Fibroblast of mammary gland (primary cell): ENCODE measurements at places on chromosomes 3 and 15.

DNA sequence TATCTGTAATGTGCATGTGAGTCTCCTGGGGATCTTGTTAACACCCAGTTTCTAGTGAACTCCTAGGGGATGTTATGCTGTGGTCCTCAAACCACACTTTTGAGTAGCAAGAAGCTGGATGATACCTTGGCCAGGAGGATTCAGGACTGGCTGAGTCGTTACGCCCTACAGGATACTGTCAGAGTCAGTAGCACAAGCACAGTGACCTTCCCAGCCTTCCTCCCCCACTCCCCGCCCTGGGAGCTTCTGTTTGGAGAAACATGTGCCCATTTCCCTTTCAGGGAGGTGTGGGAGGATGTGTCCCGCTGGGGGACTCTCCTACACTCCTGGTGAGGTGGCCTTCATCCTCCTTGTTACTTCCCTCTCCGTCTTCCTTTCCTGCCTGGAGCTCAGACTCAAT lies 76.4 kb upstream of the TRPM1 start:
- DNase-seq, result no peak

GRCh38 chr15:31440754-31441311 lies 114.2 kb downstream of the KLF13 start:
- DNase-seq, result peak; percentile 56

GRCh38 chr3:136840252-136840651 lies 21.3 kb downstream of the SLC35G2 start:
- DNase-seq, result peak; percentile 46

DNA sequence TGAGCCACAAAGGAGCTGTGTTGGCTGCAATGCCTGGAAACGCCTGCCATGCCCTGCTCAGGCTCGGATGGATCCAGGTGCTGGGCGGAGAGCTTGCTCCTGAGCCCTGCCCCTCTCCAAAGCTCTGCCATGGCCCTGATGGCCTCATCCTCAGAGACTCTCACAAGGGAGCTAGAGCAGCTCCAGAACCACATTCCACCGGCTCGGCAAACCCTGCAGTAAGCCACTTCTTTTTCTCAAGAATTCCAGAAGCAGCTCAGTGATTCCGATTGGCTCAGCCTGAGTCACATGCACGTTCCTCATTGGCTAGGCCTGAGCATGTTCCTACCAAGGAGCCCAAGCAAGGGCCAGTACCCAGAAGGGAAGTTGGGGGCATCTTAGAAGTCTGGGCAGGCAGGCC lies 24.8 kb downstream of the TPRA1 start:
- DNase-seq, result no peak

DNA sequence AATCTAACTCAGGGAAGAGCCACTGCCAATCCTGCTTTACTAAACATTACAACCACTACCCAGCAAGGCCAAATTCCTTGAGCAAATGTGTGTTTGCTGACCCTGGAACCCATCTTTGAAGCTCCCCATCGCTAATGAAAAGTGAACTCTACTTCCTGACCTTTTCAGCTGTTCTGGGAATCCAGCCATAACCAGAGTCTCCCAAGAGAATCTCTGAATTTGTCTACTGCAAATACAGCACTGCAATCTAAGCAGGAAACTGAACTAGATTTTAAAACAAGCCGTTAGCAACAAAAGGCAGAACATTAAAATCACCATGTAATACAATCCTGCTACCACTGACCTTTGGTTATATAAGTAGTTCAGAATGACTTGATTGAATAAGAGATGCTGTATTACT lies 309.2 kb downstream of the MAGI1 start:
- DNase-seq, result peak; percentile 81

DNA sequence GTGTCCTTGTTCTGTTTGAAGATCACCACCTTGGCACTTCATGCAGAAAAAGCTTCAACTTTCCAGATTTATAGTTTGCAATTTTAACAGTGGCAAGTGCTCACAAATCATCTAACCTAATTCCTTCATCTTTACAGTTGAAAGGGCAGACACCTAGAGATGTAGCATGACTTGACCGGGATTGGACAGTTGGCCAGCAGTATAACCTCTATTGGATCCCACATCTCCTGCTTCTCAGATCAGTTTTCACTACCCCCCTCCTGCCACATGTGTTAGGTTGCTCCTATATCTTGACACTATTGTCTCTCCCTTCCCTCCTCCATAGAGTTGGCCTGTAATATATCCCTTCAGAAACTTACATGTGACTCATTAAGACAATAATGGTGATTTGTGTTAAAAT lies 206.0 kb upstream of the SEMA6D start:
- DNase-seq, result no peak

- no peak for DNase-seq
These were observed 9.8 kb upstream of the LRRC34 start for GRCh38 chr3:169822540-169822939.

DNA sequence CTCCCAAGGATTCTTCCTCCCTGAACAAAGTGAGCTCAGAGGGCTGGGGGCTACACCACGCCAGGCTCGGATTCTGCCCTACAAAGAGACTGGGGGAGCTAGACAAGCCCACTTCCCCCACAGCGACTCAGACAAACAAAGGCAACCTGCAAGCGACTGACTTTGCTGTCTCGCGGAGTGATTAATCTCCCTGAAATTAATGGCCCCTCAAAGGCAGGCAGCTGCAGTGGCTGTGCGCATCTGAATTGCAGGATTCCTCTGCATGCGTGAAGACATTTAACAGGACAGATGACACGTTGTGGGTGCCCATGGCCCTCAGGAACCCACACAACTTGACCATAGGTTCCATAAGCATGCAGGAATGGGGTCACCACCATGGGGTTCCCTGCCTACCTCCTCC lies 18.4 kb downstream of the CTXND1 start:
- no peak for DNase-seq

GRCh38 chr15:80142646-80143045 lies 10.2 kb upstream of the FAH start:
- no peak for DNase-seq

DNA sequence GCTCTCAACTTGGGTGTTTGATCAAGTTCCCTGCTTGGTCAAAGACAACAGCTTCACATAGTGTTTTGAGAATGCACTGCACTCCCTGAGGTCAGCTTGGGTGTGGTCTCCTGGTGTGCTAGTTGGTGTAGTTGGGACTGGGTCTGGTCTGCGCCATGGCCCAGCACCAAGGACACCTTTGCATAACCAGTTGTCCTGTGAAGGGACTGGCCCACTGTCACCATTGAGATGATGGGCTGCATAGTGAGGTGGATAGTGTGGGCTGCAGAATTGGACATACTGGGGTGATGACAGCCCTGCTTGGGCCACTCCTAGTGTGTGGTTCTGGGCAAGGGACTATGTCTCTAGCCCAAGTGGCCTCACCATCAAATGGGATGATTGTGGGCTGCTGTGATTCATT lies 9.5 kb downstream of the RPSA start:
- DNase-seq, result no peak

GRCh38 chr15:71192816-71193215 lies 77.5 kb downstream of the THSD4 start:
- DNase-seq, result no peak

GRCh38 chr15:86756688-86757087 lies 677.0 kb downstream of the AGBL1 start:
- no peak for DNase-seq

DNA sequence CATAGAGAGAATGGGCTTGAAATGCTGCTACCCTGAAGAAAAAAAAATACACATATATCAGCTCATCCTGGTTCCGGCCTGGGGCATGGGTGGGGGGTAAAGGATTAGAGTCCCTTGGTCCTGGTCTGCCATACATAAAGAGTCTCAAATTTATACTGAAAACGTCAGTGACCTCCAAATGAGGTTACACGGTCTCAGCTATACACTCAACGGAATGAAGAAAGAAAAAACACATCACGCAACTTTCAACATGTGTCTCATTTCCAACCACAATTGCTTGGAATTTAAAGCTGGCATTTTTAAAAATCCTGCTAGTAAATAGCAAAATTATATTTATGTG lies 612.8 kb downstream of the MCTP2 start:
- no peak for DNase-seq

- DNase-seq, result no peak
These were observed 141.3 kb downstream of the P2RY1 start for GRCh38 chr3:152976239-152976638.

DNA sequence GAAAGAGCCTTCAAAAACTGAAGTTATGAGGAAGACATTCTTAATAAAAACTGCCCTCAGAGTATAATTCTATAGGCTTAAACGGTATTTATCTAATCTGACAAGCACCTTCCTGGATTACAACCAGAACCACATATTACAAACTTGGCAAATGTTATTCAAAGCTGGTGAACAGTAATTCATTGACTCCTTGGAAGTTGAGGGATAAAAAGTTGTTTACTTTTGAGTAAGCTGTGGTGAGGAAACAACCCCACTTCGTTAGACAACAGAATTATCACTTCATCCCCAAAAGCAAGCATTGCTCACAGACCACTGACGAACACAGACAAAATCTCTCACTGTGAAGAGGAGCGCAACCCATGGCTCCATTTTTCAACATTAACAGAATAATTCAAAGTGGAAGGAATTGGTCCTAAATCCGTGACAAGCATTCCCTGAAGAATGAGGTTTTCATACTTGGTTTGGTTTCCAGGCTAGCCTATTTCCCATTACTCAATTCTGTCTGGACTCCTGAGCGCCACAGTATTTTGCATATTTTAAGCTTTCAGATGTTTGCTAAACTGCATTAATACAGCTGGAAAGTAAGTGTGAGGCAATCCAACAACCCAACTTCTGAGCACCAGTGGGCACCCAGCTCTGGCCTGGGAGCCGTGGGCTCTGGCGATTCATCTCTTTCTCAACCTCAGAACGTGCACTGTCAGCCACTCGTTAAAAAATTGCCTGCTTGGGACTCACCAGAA lies 32.7 kb downstream of the LRIG1 start:
- DNase-seq, result peak; percentile 33

GRCh38 chr3:126948980-126949535 lies 33.9 kb upstream of the PLXNA1 start:
- DNase-seq, result no peak

DNA sequence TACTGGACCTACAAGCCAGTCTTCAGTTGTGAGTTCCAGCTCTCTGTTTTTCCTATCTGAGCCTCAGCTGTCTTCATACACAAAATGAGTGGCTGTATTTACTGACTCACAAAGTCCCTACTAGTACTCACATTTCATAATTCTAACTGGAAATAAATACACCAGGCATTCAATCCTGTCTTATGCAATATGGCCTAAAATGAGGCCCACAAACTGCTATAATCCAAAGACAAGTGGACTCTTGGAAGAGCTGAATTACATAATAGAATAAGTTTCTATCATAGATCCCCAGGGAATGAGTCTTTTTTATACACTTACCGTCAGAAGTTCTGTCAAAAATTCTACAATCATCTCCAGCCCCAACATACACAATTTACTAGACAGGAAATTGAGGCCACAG lies 211.9 kb downstream of the LRRN1 start:
- no peak for DNase-seq

GRCh38 chr3:149589332-149589731 lies 68.5 kb downstream of the WWTR1 start:
- DNase-seq, result peak; percentile 92

GRCh38 chr15:45185903-45186770 lies 1.6 kb downstream of the SHF start:
- DNase-seq, result no peak

DNA sequence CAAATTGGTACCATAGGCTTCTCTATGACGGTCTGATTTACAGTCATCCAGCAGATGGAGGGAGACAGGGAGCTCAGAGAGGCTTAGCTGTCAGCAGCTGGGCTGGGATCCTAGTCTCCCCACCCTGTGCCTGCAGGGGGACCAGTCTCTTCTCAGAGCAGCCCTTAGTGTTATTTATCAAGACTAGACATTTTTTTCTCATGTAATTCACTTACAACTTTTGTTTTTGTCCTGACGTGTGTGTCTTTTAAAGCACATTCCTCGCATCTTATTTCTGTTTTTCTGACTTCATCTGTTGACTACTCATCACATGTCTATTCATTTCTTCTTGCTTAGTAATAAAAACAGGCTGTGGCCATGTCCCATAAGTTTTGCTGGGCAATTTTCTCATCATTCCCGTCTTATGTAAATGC lies 116.1 kb downstream of the KLF13 start:
- peak; percentile 98 for DNase-seq

GRCh38 chr3:141830508-141830907 lies 45.9 kb upstream of the ATP1B3 start:
- DNase-seq, result no peak

DNA sequence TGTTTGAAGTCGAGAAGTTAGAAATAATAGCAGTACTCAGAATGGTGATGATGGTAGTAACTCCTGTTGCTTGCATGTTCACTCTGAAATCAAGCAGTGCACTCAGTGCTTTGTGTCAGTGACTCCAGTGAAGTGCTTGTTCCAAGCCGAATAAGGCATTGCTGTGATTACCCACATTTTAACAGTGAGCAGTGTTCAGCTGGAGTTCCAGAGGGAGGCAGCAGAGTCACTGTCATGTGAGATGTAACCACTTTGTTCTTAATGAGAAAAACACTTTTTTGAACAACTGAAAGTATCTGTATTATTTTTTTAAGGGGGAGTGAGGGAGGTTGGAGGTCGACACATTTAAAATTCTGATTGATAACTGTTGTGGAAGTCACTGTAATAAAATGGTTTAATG lies 3.7 kb downstream of the MDFIC2 start:
- peak; percentile 2 for DNase-seq

GRCh38 chr15:44726568-44727484 lies 9.5 kb upstream of the TRIM69 start:
- DNase-seq, result peak; percentile 96

DNA sequence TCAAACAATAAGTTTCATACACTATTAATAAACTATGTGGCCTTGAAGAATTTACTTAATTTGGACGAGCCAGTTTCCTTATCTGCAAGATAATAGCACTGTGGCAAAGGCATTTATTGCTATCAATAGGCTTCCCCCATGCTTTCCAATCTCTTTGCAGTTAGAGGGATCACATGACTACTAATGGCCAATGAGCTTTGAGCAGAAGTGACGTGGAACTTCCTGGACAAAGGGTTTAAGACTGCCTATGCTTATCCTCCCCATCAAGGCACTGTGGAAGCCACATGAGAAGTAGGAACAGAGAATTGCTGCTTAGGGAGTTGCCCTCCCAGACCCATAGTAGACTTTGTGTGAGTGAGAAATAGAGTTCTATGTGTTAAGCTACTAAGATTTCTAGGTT lies 16.7 kb upstream of the ZMAT3 start:
- DNase-seq, result peak; percentile 30

GRCh38 chr3:82030916-82031315 lies 269.5 kb upstream of the GBE1 start:
- no peak for DNase-seq

GRCh38 chr15:69059557-69059943 lies 45.1 kb downstream of the NOX5 start:
- DNase-seq, result no peak
